Activated CD4-positive, alpha-beta T cell treated with anti-CD3 and anti-CD28 coated beads, Interleukin-2, amount 50 U/mL, for 16 hours (primary cell): ENCODE measurements at places on chromosomes 13 and 19.
A peak's percentile ranks its signal among the peaks of the same experiment; 100 is the strongest.

- DNase-seq = no peak
Measured at GRCh38 chr19:10535613-10536012, 8.1 kb upstream of the ATG4D start.

GRCh38 chr19:4970558-4971423, 1.9 kb downstream of the KDM4B start:
- no peak for DNase-seq

- DNase-seq = no peak
Measured at GRCh38 chr13:57311009-57311586, 144.1 kb downstream of the PRR20E start.

- DNase-seq = no peak
Measured at GRCh38 chr19:32977280-32977679, 5.2 kb downstream of the FAAP24 start.

GRCh38 chr19:40410030-40410389, 3.2 kb downstream of the PRX start:
- DNase-seq = no peak

GRCh38 chr13:110869805-110870706, 44.8 kb downstream of the ANKRD10 start:
- peak; percentile 25 for DNase-seq

GRCh38 chr13:43229506-43229905, 206.1 kb downstream of the DNAJC15 start:
- DNase-seq = no peak

DNA sequence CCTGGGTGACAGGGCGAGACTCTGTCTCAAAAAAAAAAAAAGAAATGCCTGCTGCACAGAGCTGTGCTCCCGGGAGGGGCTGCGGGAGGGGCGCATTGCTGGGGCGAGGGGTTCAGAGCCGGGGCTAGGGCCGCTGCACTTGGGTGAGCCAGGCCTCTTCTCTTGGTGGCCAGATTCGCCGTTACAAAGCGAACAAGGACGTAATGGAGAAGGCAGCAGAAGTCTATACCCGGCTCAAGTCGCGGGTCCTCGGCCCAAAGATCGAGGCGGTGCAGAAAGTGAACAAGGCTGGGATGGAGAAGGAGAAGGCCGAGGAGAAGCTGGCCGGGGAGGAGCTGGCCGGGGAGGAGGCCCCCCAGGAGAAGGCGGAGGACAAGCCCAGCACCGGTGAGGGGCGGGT, 19.0 kb downstream of the PLIN4 start:
- no peak for DNase-seq

DNA sequence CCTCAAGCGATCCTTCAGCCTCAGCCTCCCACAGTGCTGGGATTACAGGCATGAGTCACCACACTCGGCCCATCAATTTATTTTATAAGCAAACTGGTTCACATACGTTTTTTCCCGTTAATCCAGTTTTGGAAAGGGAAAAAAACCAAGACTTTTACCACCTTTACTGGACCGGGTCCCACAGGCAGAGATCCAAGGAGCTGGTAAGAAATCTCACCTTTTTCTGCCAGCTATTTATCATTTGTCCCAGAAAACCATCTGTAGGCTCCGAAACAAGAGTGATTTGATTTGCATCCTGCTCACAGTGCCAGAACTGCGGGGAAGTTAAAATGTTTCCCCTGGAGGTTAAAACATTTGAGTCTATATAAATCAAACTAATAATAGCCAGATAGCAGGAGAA, 6.3 kb upstream of the FUT2 start:
- DNase-seq = no peak

DNA sequence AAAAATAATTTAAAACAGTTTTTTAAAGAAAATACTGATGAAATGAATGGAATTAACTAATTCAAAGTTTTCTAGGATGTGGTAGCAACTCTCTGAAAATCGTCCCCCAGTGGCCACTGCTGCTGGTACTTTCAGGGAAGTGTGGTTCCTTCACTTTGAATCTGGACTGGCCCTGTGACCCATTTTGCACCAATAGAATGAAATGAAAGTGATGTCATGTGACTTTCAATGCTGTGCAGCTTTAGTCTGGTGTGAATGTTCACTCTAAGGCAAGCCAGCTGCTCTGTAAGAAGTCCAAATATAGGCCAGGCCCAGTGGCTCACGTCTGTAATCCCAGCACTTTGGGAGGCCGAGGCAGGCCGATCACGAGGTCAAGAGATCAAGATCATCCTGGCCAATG, 26.4 kb upstream of the HNRNPA1L2 start:
- peak; percentile 16 for DNase-seq

- DNase-seq = no peak
Measured at GRCh38 chr13:113123226-113124201, 915 bp downstream of the F10 start.

- DNase-seq = no peak
Measured at GRCh38 chr13:76380446-76381065, 505.6 kb downstream of the KCTD12 start.

GRCh38 chr19:16890461-16891184, 1.8 kb downstream of the F2RL3 start:
- DNase-seq = no peak

DNA sequence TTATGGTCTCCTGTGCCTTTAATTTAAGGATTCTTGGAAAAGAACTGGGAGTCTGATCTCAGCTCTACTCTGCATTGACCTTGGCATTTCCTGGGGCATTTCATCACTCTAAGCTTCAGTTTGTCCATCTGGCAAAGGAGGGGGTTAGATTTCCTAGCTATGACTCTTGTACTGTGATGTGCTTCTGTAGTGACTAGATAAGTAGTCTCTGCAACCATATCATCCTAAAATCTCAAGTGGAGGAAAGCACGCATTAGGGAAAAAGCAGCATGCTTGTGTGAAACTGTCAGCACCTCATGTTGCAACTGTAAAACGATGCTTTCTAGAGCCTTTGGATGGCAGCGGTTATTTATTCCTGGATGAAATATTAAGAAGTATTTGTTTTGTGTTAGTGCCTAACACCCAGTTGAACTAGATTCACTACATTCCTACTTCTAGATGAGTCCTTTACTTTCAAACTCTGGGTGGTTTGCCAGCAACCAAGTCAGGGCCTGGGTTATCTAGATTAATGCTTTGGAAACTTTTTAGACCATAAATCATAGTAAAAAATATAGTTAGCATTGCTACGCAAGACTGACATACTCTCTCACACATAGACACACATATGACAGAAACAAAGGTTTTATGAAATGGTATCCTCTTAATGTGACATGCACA, 6.8 kb downstream of the WDFY2 start:
- DNase-seq = no peak

DNA sequence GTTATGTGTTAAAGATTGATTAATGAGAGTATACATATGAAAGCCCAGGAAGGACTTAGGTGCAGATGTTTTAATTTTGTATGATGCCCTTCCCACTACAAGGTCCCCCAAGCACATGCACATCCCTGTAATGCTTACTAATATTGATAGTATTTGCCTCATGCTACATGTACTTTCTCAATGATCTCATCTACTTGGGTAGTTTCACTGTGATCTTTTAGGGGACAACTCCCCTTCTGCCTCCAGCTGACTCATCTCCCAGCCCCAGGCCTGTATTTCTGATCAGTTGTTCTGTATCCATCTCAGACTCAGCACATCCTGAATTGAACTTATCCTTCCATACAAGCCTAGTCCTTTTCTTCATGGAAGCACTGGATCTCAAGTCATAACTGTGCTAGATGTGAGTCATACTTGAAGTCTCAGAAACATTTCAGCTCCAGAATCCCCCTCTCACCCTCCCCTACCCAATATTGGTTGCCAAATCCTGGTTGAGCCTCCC, 49.4 kb upstream of the INTS6 start:
- DNase-seq = peak; percentile 76

GRCh38 chr19:57708641-57709361, at the start of gene ZNF154:
Gene ZNF154 (minus strand): TSS chr19:57709204. CDS start chr19:57708971, 233 bp downstream.
- DNase-seq = peak; percentile 17

GRCh38 chr13:19680751-19681150, 47.3 kb downstream of the MPHOSPH8 start:
- no peak for DNase-seq

DNA sequence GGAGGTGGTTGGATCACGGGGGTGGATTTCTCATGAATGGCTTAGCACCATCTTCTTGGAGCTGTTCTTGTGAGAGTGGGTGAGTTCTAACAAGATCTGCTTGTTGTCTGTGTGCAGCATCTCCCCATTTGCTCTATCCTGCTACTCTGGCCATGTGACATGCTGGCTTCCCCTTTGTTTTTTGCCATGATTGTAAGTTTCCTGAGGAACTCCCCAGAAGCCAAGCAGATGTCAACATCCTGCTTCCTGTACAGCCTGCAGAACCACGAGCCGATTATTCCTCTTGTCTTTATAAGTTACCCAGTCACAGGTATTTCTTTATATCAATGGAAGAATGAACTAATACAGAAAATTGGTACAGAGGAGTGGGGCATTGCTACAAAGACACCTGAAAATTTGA, 2.3 kb upstream of the SIGLEC12 start:
- no peak for DNase-seq

DNA sequence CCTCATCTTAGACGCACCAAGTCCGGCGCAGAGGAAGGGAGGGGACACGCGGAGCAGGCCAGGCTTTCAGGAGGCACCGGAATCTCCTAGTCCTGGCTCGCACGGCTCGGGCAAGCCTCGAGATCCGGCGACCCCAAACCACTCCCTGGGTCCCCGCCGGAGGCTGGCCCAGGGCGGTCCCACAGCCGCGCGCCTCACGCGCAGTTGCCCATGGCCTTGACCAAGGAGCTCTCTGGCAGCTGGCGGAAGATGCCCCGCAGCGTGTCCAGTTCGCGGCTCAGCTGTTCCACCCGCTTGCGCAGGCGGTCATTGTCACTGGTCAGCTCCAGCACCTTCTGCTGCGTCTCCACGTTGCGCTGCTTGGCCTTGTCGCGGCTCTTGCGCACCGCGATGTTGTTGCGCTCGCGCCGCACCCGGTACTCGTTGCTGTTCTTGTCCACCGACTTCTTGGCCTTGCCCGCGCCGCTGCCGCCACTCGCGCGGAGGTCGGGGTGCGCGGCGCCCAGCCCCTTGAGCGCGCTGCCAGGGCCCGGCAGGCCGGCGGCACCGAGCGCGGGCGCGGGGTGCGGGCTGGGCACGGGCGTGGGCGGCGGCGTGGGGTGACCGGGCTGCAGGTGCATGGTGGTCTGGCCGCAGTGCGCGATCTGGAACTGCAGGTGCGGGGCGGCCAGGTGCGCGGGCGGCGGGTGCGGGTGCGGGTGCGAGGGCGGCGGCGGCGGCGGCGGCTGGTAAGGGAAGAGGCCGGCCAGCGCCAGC, 1.0 kb downstream of the CEBPA start:
- no peak for DNase-seq

- no peak for DNase-seq
Measured at GRCh38 chr19:47760632-47760999, 15.3 kb downstream of the NOP53 start.
